Temporal lobe (tissue), 4 donors: ENCODE measurements at places on chromosomes 12 and 14. TPM values are rescaled to one million over a fixed set of nuclear protein-coding genes. Genes with fewer than 3 reads are reported as not detected.

Gene GPX2
- total RNA-seq, result not detected

Gene CNOT2
- total RNA-seq, result 168 TPM

Gene EGLN3
- total RNA-seq, result 9.6 TPM

Gene GYS2
- total RNA-seq, result not detected

Gene SLC6A13
- total RNA-seq, result 14.0 TPM

Gene SOAT2
- not detected for total RNA-seq

Gene ABCD2
- 13.3 TPM for total RNA-seq

Gene RNF212B
- total RNA-seq, result not detected
